Neural crest cell (in vitro differentiated cells): ENCODE measurements at places on chromosomes 11 and 22. TPM values are rescaled to one million over a fixed set of nuclear protein-coding genes. Genes with fewer than 3 reads are reported as not detected.
A peak's percentile ranks its signal among the peaks of the same experiment; 100 is the strongest.

KDM2A gene
- 67.4 and 69.3 TPM in 2 replicates for total RNA-seq

LRRC55 gene
- total RNA-seq, result 6.0 and 6.4 TPM in 2 replicates

NAV2 gene
- 14.1 and 15.5 TPM in 2 replicates for total RNA-seq

- H3K4me1 ChIP-seq, result peaks cover 26% of the 10 kb centered on the region
- H3K27ac ChIP-seq, result no peak overlapping the region
- H3K27me3 ChIP-seq, result no peaks in the 10 kb centered on the region
- peaks cover 5% of the 10 kb centered on the region for H3K36me3 ChIP-seq
- no peak overlapping the region for H3K4me3 ChIP-seq
These were observed 71.8 kb downstream of the PHF21A start for GRCh38 chr11:46049325-46049897.

- no peak for DNase-seq
- H3K27me3 ChIP-seq, result no peaks in the 10 kb centered on the region
These were observed 73.1 kb downstream of the CDKN1C start for GRCh38 chr11:2812371-2812991.

DNA sequence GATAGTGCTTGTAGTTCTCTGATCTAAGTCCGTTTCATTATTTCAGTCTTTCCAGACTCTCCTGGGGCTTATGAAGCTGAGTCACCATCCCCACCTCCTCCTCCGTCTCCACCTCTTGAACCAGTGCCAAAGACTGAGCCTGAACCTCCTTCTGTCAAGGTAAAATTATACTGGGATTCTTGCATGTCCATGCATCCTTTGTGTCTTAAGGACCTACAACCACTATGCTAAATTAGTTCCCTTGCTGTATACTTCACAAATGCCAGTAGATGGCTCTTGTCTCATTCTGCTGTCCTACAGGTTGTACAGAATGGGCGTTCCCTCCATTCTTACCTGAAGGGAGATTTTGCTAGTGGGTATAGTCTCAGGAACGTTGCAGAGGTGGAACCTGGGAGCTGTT lies 42.2 kb downstream of the POLD3 start:
- no peak overlapping the region for H3K27ac ChIP-seq
- no peak for DNase-seq
- H3K36me3 ChIP-seq, result peaks cover 4% of the 10 kb centered on the region

OR5D14 gene
- not detected in 2 replicates for total RNA-seq

DNAL4 gene
- total RNA-seq, result 18.0 and 18.9 TPM in 2 replicates

- no peaks in the 10 kb centered on the region for H3K4me1 ChIP-seq
- H3K4me3 ChIP-seq, result no peak overlapping the region
- H3K36me3 ChIP-seq, result peaks cover 13% of the 10 kb centered on the region
- DNase-seq, result peak; percentile 43
These were observed 42.2 kb upstream of the FAM181B start for GRCh38 chr11:82775736-82776346.

DNA sequence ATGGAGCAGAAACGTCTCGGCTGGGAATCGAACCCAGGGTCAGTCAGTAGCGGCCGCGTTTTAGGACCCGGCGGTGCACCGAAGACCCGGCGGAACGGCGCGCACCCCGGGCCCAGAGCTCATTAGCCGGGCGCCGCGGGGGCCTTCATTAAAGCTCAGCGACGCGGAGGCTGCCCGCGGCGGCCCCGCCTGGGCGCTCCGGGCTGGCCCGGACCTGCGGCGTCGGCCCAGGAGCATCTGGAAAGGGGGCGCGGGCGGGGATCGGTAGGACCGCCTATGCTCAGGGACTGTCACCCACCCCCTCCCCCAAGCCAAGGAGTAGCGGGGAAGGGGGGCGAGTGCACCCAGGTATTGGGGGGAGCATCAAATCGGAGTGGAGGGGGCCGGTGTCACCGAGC lies 52.2 kb downstream of the CYTH4 start:
- DNase-seq, result no peak
- H3K36me3 ChIP-seq, result no peaks in the 10 kb centered on the region
- H3K27me3 ChIP-seq, result peaks cover 96% of the 10 kb centered on the region
- H3K4me1 ChIP-seq, result peaks cover 14% of the 10 kb centered on the region
- H3K27ac ChIP-seq, result no peak overlapping the region

GRCh38 chr22:35863432-35863831 lies 145.8 kb downstream of the APOL5 start:
- no peak overlapping the region for H3K27ac ChIP-seq
- H3K4me3 ChIP-seq, result no peak overlapping the region
- H3K4me1 ChIP-seq, result peaks cover 29% of the 10 kb centered on the region
- no peaks in the 10 kb centered on the region for H3K36me3 ChIP-seq
- no peaks in the 10 kb centered on the region for H3K27me3 ChIP-seq

- H3K27ac ChIP-seq, result no peak overlapping the region
- no peaks in the 10 kb centered on the region for H3K36me3 ChIP-seq
- no peak for DNase-seq
- no peaks in the 10 kb centered on the region for H3K4me1 ChIP-seq
These were observed 741.7 kb downstream of the NELL1 start for GRCh38 chr11:21411104-21411503.

GRCh38 chr11:73268671-73269271 lies 3.4 kb upstream of the P2RY6 start:
- H3K36me3 ChIP-seq, result no peaks in the 10 kb centered on the region
- H3K4me1 ChIP-seq, result peaks cover 16% of the 10 kb centered on the region
- peak overlapping the region; percentile 22 for H3K27ac ChIP-seq
- DNase-seq, result no peak

GRCh38 chr11:132296946-132297610 lies 926.7 kb downstream of the NTM start:
- no peaks in the 10 kb centered on the region for H3K36me3 ChIP-seq
- no peaks in the 10 kb centered on the region for H3K4me1 ChIP-seq
- H3K27ac ChIP-seq, result no peak overlapping the region
- no peak for DNase-seq
- no peaks in the 10 kb centered on the region for H3K27me3 ChIP-seq

DNA sequence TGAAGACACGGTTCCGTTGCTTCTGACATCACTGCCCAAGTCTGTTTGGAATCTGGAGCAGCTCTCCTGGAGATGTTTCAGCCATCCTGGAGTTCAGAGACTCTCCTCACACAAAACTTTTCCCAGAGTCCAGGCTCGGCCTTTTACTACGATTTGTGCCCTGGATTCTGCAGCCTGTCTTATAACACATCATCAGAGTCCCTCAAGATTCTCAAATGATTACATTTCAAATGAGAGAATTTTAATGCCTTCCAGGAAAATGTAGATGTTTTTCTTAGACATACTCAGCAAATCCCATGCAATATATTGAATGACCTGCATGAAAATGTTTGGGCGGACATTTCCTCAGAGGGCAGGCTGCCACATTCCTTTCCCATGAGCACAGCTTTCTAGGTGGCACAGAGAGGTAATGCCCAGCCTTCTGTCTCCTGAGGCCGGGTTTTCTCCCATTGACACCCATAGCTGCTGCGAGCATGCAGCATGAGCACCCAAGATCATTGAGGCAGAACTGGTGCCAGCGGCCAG lies 129.1 kb downstream of the SNX19 start:
- DNase-seq, result no peak
- no peaks in the 10 kb centered on the region for H3K27me3 ChIP-seq
- no peak overlapping the region for H3K27ac ChIP-seq

DMC1 gene
- total RNA-seq, result 8.1 and 9.0 TPM in 2 replicates

DNA sequence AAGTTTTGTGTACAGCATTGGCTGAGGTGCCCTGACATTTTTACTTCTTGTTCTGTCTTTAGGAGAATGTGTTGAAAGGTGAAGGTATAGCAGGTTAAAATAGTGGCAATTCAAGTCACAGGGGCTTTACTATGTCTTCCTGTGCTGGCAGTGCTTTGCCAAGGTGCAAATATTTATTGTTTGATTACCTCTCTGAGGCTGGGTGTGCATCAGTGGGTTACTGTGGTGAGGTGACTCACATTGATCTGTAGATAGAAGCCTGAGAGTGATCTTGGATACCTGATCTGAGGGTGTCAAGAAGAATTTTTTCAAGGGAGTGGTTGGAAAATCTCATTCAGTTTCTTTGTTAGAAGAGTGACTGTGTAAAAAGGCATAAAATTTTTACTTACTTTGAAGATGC lies 90.0 kb downstream of the ARHGAP42 start:
- peaks cover 8% of the 10 kb centered on the region for H3K36me3 ChIP-seq
- no peak overlapping the region for H3K27ac ChIP-seq
- peaks cover 18% of the 10 kb centered on the region for H3K4me1 ChIP-seq
- DNase-seq, result no peak
- no peaks in the 10 kb centered on the region for H3K27me3 ChIP-seq

GRCh38 chr11:21554284-21554683 lies 638.6 kb upstream of the ANO5 start:
- H3K27me3 ChIP-seq, result no peaks in the 10 kb centered on the region
- H3K4me1 ChIP-seq, result peaks cover 5% of the 10 kb centered on the region
- no peaks in the 10 kb centered on the region for H3K36me3 ChIP-seq
- no peak for DNase-seq
- no peak overlapping the region for H3K27ac ChIP-seq

SRRD gene
- total RNA-seq, result 30.8 and 32.4 TPM in 2 replicates

GRCh38 chr22:29308148-29308790 lies 1.8 kb downstream of the GAS2L1 start:
- peak overlapping the region; percentile 66 for H3K4me3 ChIP-seq
- peaks cover 14% of the 10 kb centered on the region for H3K27me3 ChIP-seq
- H3K36me3 ChIP-seq, result no peaks in the 10 kb centered on the region

DNA sequence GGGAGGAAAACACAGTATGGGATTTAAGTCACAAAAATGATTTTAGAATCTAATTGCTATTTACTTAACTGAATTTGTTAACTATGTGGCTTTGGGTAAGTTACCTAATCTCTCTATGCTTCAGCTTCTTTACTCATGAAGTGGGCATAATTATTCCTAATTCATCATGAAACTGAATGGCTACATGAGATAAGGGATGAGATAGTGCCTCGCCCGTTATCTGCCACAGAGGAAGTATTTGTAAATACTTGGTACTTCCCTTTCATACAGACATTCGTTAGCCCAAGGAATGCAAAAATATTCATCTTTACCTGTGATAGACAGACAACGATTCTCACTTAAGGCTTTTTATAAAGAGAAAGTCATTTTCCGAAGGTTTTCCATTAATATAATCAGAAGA lies 221.2 kb upstream of the BLID start:
- no peaks in the 10 kb centered on the region for H3K36me3 ChIP-seq
- no peaks in the 10 kb centered on the region for H3K27me3 ChIP-seq
- peaks cover 7% of the 10 kb centered on the region for H3K4me1 ChIP-seq
- no peak overlapping the region for H3K27ac ChIP-seq

- peak overlapping the region; percentile 60 for H3K27ac ChIP-seq
- peaks cover 10% of the 10 kb centered on the region for H3K27me3 ChIP-seq
- no peaks in the 10 kb centered on the region for H3K36me3 ChIP-seq
- no peak for DNase-seq
- peaks cover 20% of the 10 kb centered on the region for H3K4me1 ChIP-seq
These were observed 642 bp upstream of the SEPTIN3 start for GRCh38 chr22:41968601-41969000.

P2RX6 gene
- 3.4 and 4.5 TPM in 2 replicates for total RNA-seq

MPZL3 gene
- total RNA-seq, result 0.35 and 0.43 TPM in 2 replicates

DNA sequence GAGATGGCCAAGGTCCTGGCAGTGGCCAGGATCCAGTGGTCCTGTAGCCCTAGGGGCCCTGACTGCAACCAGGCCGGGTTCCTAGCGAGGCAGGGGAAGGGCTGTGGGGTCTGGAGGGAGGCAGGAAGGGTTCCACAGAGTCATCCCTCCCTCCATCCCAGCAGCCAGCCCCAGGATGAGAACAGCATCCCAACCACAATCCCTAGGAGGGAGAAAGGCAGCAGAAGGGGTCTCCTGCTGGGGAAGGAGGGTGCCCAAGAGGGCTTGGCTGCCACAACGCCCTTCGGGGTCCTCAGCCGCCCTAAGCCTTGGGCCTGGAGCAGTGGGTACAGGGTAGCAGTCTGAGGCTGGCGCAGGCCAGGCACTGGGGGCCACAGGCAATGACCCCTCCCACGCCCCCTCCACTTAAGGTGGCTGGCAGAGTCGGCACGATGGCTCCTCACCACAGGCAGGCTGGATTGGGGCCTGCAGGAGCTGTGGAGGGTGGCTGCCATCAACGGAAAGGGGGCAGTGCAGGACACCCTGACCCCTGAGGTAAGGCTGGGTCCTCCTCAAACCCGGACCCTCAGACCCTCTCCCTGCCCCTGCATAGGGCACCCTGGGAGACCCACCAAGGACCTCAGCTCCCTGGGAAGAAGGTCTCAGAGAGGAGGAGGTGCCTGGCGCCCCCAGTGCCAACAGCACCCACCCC lies 7.2 kb downstream of the SLC22A12 start:
- no peak overlapping the region for H3K4me3 ChIP-seq
- peaks cover 2% of the 10 kb centered on the region for H3K36me3 ChIP-seq
- H3K27ac ChIP-seq, result no peak overlapping the region
- no peak for DNase-seq
- H3K4me1 ChIP-seq, result peaks cover 8% of the 10 kb centered on the region

GRCh38 chr11:78040691-78041379 lies 17.8 kb upstream of the KCTD14 start:
- H3K4me1 ChIP-seq, result peaks cover 17% of the 10 kb centered on the region
- no peaks in the 10 kb centered on the region for H3K27me3 ChIP-seq
- H3K36me3 ChIP-seq, result no peaks in the 10 kb centered on the region
- H3K27ac ChIP-seq, result no peak overlapping the region
- DNase-seq, result no peak

DNA sequence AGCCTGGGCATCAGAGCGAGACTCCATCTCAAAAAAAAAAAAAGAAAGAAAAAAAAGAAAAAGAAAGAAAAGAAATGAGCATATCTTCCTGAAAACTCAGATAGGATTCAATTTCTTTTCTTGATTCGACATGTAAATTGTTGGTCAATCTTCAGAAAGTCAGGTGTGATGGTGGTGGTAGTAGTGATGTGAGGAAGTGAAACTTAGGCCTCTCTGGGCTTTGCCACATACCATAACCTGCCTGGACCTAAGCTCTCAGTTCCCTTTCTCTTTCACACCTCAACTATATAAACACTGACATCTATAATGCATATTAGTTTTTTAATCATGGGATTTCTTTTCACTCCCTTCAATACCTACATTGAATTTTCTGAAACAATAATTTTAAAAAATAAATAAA lies 98.0 kb upstream of the TBCEL start:
- no peaks in the 10 kb centered on the region for H3K36me3 ChIP-seq
- H3K4me3 ChIP-seq, result no peak overlapping the region

GRCh38 chr11:93468290-93468689 lies 74.9 kb downstream of the SMCO4 start:
- H3K4me3 ChIP-seq, result no peak overlapping the region
- H3K27ac ChIP-seq, result no peak overlapping the region
- H3K27me3 ChIP-seq, result no peaks in the 10 kb centered on the region

SLC25A1 gene
- 172 and 173 TPM in 2 replicates for total RNA-seq

DNA sequence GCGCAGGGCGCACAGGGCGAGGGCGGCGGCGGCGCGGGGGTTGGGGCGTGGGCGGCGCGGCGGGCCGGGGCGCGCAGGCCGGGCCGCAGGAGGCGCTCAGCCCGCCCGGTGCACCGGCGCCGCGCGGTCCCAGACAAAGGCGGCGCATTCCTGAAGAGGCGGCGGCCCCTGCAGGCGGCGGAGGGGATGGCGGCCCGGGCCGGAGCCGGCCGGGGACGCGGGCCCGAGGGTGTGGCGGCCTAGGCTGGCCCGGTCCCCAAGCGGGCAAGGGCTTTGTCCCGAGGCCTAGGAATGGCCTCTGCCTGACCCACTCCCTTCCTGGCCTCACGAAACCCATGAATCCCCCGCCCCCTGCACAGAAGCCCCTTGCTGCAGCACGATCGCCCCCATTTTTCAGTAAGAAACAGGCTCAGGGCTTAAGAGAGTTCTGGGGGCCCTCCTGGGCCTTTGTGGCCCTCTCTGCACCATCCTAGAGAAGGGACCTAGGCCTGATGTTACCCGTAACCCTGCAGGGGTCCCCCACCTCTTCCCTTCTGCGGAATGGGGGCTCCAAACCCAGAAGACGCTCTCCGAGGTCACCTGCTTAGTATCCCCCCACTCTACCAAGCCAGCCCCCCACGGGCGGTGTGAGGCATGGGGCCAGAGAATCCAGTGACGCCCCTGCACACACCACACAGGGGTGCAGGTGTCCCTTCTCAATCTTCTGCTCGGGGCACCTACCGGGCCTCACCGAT lies at the start of gene RTN4R:
Gene RTN4R (minus strand): TSS at position 40 of the 734 bp plus-strand sequence. CDS start 226 bp downstream, outside the sequence.
- H3K4me1 ChIP-seq, result peaks cover 17% of the 10 kb centered on the region
- H3K27me3 ChIP-seq, result no peaks in the 10 kb centered on the region
- peak within 1 kb of the TSS; percentile 81 for H3K4me3 ChIP-seq
- DNase-seq, result peak; percentile 72
